NCI-H1930 (cell line): ENCODE measurements at places on chromosomes 7 and 10.
A peak's percentile ranks its signal among the peaks of the same experiment; 100 is the strongest.

DNA sequence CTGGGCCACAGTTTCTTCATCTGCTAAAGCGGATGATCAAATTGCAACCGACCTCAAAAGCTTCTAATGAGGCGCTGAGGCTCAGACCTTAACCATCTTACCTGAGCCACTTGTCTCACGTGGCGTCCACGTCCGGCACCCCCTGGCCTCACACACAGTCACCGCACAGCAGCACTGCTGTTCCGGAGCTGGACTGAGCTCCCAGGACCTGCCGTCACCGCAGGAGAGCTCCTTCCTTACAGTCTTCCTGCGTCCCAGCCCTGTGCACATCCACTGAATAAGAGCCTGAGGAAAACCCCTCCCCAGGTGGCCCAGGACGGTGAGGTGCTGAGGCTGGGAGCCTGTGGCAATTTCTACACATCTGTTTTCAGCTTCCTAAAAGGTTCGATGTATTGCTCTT, 35.7 kb downstream of the TNS3 start:
- DNase-seq = no peak

DNA sequence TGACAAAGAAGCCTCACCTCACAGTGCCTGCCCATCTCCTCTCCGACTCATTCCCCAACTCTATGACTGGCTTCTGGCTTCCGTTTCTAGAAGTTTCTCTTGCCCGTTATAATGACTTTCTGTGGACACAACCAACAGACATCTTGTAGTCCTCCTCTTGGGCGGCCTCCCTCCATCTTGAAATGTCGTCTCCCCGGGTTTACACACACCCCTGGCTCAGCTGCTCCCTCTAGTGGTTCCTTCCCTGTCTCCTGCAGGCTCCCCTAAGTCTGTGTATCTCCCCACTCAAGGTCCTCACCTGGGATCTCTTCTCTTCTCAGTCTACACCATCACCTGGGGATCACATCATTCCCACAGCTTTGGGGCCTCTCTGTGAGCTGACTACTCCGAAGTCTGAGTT, 123.4 kb upstream of the NEBL start:
- DNase-seq = no peak

GRCh38 chr10:71483885-71484751, 87.4 kb downstream of the CDH23 start:
- no peak for DNase-seq

- peak; percentile 34 for DNase-seq
Observed at GRCh38 chr10:120979435-120980278, 128.5 kb downstream of the WDR11 start.

DNA sequence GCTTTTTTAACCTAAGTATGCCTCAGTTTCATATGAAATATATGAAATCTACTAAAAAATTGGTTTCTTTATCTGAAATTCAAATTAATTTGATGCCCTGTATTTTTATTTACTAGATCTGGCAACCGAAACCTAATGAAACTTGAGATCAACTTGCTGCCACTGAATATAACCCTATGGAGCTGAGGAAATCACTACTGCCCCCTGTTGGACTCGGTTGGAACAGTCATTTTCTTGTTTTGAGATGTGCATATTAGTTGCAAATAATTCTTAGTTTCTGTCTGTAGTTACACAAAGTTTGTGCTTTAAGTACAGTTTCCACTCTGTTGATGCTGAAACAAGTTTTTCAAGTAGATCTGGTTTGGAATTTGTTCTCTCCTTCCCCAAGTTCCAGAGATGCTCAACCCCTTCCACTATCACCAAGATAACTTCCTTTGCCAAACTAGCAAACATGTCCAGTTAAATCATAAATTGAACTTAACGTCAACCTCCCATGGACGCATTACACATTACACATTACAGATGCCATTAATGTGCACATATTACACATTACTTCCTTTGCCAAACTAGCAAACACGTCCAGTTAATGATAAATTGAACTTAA, 22.2 kb upstream of the EXOC4 start:
- no peak for DNase-seq

- DNase-seq = no peak
Observed at GRCh38 chr7:94662548-94662947, 6.6 kb upstream of the SGCE start.

DNA sequence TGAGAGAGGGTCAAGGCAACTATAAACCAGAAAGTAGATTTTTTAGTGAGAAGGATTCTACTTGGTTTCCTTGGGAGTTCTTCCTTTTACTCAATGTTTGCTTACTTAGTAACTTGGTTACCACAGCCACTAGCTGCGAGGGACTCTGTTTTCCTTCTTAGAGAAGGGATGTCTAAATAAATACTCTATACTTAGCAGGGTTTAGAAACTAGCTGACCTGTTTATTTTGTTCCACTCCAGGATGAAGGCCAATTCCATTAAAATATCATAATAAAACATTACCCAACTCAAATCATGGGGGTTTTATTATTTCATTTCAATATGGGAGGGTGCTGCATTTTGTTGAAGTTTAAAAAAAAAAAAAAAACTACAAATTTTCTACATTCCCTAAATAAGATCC, 87.3 kb downstream of the PPP1R3A start:
- DNase-seq = no peak

- DNase-seq = no peak
Observed at GRCh38 chr7:128417071-128417470, 7.3 kb upstream of the IMPDH1 start.

- no peak for DNase-seq
Observed at GRCh38 chr7:358352-358751, 68.4 kb downstream of the FOXL3 start.

DNA sequence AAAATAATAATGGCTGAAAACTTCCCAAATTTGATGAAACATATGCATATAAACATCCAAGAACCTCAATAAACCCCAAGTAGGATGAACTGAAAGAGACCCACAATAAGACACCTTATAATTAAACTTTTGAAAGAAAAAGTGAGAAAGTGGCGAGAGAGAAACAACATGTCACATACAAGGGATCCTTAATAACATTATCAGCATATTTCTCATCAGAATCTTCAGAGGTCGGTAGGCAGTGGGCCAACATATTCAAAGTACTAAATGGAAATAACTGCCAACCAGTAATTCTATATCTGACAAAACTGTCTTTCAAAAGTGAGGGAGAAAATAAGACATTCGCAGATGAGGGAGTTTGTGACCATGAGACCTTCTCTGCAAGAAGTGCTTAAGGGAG, 16.6 kb upstream of the CCDC6 start:
- no peak for DNase-seq

DNA sequence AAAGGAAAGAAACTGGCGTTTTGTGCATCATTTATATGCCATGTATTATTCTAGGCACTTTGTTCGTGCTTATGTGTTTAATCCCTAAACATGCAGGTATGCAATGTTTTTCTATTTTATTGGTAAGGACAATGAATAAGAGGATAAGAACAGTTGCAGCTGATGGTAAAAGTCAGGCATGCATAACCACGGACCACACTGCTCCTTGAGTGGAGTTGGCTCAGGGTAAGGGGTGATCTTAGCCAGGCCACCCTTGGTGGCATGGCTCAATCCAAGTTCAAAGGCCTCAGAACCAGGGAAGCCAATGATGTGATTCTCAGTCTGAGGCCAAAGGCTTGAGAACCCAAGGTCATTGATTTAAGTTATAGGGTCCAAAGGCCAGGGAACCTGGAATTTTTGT, 1068.1 kb downstream of the NRG3 start:
- DNase-seq = no peak

GRCh38 chr10:62087329-62087728, 181.3 kb downstream of the RTKN2 start:
- DNase-seq = no peak
